ENCODE measurements at places on chromosomes 6 and 20.
A peak's percentile ranks its signal among the peaks of the same experiment; 100 is the strongest.

GRCh38 chr20:3931664-3932063, 42.5 kb downstream of the PANK2 start:
- no peak for DNase-seq

DNA sequence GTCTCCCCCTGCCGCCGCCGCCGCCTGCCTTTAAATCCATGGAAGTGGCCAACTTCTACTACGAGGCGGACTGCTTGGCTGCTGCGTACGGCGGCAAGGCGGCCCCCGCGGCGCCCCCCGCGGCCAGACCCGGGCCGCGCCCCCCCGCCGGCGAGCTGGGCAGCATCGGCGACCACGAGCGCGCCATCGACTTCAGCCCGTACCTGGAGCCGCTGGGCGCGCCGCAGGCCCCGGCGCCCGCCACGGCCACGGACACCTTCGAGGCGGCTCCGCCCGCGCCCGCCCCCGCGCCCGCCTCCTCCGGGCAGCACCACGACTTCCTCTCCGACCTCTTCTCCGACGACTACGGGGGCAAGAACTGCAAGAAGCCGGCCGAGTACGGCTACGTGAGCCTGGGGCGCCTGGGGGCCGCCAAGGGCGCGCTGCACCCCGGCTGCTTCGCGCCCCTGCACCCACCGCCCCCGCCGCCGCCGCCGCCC, 474 bp downstream of the CEBPB start:
- peak; percentile 74 for DNase-seq

DNA sequence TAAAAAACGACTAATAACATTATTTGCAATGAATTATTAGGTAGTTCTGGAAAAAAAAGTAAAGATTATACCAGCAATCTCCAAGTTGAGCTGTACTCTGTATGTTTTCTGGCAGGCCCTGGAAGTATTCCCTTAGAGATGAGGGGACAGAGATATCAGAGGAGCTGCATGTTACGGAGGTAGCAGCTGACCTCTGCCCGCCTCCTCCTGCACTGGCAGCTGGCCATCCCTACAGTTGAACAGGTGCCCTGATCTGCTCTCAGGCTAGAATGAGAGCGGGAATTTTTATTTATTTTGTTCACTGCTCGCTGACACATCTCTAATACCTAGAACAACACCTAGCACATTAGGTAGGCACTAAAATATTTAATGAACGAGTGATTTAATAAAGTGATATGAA, 23.1 kb downstream of the FBXL4 start:
- DNase-seq, result no peak

- DNase-seq, result no peak
Measured at GRCh38 chr6:5726976-5727718, 279.6 kb downstream of the NRN1 start.

DNA sequence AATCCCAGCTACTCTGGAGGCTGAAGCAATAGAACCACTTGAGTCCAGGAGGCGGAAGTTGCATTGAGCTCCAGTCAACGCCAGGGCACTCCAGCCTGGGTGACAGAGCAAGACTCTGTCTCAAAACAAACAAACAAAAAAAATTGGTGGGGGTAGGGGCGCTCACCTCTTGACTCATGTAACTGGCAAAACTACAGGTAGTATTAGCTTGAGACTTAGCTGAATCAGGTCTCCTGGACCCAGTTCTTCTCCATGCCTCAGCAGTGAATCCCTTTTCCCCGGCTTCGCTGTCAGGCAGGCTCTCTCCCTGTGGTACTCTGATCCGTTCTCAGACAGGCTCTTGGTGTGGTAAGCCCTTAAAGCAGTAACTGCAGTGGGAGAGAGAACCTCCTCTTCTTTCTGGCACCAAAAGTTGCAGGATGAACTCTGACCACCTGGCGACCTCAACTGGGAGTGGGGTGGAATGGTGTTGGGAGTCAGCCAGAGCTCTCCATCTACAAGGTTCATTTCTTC, 12.9 kb downstream of the SLC9A8 start:
- no peak for DNase-seq

GRCh38 chr6:68233623-68234022, 401.5 kb upstream of the ADGRB3 start:
- no peak for DNase-seq

DNA sequence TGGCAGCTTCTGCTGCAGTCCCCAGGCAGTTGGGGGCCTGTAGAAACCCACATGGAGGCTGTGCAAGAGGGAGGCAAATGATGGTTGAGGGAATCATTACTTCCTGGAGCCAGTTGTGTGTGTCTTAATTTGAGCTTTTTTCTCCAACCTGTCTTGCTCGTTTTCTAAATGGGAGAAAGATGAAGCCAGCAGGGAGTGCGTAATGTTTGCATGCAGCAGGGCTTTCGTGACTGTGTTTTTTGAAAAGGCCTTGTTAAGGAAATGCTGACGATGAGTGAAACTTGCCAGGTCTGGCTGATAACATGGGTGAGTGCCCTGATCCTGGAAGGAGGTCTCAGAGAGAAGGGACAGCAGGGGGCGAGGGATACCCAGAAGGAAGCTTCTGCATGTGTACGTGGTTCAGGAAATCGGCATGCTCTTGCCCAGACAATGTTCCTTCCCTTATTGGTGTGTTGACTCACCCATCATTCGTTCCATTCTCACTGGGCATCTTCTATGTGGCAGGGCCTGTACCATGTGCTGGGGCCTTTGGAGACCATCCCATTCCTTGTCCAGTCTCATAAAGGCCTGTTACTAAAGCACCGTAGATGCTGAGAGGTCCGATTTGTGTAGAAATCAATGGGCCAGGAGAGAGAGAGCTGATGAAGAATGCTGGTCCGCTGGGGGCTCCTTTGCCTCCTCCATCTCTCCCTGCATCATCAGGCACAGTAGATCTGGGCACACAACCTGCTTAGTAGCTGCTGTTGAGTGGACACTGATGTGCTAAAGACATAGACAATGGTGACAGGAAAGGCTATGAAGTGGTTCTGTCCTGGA, 27.4 kb downstream of the GLP1R start:
- DNase-seq, result no peak

DNA sequence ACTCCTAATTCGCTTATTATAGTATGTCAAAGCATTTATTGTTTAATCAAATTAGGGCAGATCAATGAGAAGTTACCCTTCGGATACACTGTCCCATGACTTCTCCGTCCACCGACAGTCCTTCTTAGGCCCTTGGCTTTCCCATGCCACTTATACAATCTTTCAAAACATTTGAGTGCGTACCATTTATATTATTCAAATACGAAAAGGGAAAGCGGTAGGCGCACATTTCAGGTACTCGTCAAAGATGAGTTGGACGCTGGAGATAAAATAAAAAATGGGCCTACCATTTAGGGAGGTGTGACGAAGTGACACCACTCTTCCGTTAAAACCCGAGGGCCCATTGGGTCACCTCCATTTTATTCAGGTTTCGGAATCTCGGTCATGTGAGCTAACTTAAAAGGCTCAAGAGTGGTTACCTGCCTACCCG, 542 bp upstream of the AFG1L start:
- no peak for DNase-seq

- DNase-seq, result peak; percentile 15
Measured at GRCh38 chr6:136761227-136761922, 30.9 kb downstream of the MAP3K5 start.

GRCh38 chr6:43570876-43571441, 4.9 kb downstream of the XPO5 start:
- no peak for DNase-seq

DNA sequence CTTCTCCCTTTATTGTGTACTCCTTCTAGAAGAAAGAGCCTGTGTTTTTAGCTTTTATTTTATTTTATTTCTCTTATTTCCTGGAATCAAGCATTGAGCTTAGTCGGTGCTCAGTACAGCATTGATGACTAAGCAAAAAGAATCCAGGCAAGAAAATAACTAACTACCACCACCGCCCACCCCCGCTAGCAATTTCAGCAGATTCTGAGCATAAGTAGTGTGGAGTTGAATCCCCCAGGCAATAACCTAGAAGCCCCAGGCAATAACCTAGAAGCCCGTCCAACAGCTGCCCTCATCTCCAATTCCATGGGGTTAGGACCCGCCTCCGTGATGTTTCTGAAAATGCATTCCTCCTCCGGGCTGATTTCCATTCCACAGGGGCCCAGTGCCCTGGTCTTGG, 258.0 kb upstream of the TAB2 start:
- DNase-seq, result no peak

GRCh38 chr6:47242483-47243386, 67.0 kb downstream of the TNFRSF21 start:
- peak; percentile 59 for DNase-seq

- no peak for DNase-seq
Measured at GRCh38 chr6:7194657-7195056, 86.9 kb downstream of the RREB1 start.

DNA sequence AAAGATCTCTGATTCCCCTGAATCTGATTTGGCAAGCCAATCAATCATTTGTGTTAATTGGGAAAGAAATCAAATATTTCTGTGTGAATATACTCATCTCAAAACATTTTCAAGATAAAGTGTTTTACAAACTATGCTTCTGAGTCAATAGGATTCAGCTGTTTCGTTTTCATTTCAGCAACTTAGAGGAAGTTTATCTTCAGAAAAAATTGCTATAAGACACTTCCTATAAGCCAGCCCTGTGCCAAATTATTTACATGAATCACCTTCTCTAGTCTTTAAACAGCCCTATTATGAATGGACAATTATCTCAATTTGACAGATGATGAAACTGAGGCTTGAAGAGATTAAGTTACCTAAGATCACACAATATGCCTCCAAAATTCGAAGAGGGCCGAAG, 10.9 kb downstream of the DEFB129 start:
- no peak for DNase-seq

- DNase-seq, result no peak
Measured at GRCh38 chr6:137471986-137472385, 22.2 kb downstream of the OLIG3 start.

DNA sequence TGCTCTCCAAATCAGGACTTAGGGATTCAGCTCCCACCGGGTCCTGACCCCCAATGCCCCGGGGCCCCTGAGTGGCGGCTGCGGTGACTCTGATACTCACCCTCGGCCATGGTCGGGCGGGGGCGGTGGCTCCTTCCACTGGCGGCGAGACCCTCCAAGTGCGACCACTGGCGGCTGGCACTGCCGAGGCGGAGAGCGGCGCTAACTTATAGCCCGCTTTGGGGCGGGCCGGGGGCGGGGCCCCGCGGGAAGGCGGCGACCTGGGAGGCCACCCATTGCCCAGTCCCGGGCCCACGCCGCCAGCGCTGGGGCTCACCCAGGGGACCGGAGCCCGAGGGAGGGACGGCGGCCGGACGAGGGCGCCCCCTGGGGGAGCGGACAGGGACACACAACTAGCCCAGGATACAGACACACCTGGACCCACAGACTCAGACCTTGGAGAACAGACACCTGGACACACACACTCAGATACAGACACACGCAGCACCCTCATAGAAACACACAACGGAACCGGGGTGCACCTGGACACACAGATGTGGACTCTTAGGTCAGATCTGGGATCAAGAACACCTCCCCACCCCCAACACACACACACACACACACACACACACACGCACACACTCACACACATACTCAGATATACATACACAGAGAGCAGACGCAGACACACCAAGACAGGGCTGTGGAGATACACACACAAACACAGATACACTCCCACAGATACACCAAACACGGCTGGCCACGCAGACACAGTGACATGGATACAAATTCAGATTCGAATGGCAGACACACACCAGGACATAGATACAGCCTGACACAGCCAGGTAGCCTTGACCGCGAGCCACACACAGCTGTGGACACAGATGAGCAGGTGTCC, at the start of gene TGM2:
Gene TGM2, minus strand, starts transcription at position 182 of the 877 bp plus-strand sequence. Its CDS starts 72 bp downstream, at position 110.
- DNase-seq, result peak; percentile 62

DNA sequence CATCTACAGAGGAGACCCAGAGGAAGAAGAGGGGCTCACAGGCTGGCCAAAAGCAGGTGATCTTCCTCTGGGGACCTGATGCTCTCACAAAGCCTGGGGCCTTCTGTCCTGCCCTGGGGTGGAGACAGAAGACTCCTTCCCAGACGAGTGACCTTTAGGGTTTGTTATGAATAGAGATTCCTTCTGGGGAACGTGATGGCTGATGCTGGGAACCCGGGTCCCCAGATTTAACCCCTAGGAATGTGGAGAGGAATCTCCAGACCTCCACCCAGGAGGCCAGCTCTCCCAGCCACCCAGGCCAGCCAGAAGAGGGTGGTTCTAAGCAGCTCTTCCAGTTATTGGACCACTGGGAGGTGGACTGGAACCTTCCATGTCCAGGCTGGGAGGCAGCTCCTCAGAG, 16.8 kb upstream of the CCN5 start:
- DNase-seq, result no peak

DNA sequence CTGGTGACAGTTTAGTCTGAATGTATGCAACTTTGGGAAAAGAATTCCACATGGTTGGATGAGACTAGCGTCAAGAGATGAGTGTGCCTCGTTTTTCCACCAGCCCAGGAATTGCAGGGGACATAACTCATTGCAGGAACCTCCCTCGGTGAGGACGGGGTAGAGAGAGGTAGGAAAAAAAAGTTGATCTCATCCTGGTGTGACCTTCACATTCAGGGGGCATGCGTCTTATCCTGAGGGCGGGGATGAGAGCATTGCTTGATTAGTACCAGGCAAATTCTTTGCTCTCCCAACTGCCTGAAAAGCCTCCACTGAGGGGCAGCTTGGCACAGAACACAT, 11.8 kb downstream of the TLDC2 start:
- DNase-seq, result no peak

GRCh38 chr6:97771372-97771771, 488.4 kb upstream of the MMS22L start:
- DNase-seq, result no peak

DNA sequence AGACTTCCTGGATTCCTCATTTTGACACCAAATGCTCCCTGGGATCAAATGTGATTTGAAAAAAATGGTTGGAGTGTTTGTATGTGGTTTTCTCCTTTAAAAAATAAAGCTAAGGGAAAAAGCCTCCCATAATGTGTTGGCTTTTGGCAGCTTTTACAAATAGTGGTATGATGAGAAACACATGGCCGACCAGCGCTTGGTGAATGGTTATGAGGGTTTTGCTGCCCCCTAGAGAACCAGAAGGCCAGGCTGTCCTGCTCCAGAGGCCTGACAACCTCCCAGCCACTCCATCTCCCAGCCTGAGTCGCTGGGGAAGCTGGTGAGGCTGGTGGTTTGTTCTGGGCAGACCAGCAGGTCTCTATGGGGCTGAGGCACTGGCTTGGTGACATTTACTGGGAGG, 69.3 kb downstream of the CLIC5 start:
- peak; percentile 27 for DNase-seq

- peak; percentile 9 for DNase-seq
Measured at GRCh38 chr20:8790442-8791074, 278.3 kb upstream of the PLCB4 start.

Measured in stimulated activated CD4-positive, alpha-beta T cell treated with anti-CD3 and anti-CD28 coated beads, Interleukin-15, amount 100 ng/mL, for 24 hours (primary cell).